Activated naive CD4-positive, alpha-beta T cell treated with anti-CD3 and anti-CD28 coated beads, Interleukin-2, amount 50 U/mL, for 72 hours (primary cell): ENCODE measurements at places on chromosomes 3 and 15.

DNA sequence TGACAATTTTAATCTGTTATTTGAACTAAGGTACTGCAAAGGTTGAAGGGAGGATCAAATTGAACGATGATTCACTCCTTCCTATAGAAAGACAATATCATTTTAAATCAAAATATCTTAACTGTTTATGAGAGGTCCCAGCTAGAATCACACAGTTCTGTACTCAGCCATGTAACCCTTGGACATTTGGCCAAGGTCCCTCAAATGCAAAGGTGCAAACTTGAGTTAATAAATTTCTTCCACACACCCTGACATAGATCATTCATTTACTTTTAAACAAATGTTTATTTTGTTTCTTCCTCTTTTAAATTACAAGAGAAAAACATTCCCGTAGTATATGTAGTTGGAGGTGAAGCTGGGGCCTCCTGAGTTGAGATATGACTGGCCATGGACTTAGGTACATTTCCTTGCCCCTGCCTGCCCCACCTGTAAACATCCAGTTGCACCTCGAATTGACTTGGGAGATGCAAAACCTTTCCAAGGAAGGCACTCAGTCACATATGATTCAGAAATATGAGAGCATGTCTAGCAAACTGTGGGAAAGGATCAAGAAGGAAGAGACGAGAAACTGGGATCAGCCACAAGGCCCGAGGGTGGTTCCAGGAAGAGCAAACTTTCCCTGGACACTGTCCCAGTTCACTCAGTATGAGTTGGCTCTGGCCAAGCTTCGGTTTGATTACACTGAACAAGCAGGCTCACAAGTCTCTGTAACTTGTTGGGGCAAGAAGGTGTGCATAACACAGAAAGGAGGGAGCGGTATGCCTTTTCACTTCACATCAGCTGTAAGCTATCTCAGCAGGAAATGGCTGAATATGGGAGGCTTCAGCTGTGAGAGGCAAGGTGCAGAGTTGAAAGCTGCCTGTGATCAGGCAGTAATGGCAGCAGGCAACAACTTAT is 6.7 kb downstream of the TNFSF10 start:
- DNase-seq, result no peak

- no peak for DNase-seq
Measured at GRCh38 chr15:48992545-48992944, 28.8 kb upstream of the SHC4 start.

DNA sequence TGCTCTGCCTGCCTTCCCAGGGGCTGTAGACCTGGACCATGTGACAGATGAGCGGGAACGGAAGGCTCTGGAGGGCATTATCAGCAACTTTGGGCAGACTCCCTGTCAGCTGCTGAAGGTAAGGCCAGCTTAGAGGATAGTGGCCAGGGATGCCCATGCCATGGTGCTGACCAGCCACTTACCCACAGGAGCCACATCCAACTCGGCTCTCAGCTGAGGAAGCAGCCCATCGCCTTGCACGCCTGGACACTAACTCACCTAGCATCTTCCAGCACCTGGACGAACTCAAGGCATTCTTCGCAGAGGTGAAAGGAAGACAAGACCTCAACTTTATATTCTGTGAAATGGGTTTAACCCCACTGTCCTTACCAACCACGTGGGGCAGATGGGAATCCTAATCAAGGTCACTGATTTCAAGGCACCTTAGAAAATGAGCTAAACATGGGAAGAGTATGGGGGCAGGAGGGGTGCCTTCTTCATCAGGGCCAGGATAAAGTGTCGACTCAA is 26.7 kb downstream of the NBEAL2 start:
- no peak for DNase-seq

DNA sequence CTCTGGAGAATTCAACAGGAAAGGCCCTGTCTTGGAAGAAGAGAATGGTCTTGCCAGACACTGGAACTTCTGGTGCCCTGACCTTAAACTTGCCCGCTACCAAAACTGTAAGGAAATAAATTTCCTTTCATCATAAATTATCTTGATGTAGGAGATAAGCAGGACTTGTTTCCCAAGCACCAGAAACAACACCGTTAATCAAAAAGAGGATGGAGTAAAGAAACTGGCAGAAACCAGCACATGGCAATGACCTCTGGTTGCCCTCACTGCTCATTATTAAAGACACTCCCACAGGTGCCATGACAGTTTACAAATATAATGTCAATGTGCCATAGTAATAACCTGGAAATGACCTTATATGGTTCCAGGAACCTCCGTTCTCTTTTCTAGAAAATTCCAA is 426.1 kb downstream of the EDEM1 start:
- no peak for DNase-seq

DNA sequence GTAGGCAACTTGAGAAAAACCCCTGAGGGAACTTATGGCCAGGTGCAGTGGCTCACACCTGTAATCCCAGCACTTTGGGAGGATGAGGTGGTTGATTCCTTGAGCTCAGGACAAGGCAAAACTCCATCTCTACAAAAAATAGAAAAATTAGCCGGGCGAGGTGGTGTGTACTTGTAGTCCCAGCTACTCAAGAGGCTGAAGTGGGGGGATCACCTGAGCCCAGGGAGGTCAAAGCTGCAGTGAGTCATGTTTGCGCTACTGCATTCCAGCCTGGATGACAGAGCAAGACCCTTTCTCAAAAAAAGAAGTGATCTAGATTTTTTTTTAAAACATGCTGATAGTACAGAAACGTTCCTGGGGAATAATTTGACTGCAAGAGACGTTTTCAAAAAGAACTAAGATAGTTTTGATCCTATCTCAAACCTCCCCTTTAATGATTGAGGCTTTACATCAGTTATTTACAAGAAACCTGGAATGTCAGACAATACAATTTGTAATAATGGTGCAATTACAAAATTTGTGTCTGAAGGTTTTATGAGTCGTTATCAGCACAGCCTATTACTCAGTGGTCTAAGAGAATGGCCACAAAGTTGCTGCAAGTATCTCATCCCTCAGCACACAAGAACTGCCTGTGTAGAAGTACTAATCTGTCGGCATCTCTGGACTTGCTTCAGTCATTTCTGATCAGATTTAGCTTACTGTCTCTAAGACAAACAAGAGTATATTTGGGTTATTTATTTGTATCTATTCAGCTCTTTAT is 32.2 kb upstream of the KLHL25 start:
- DNase-seq, result no peak

DNA sequence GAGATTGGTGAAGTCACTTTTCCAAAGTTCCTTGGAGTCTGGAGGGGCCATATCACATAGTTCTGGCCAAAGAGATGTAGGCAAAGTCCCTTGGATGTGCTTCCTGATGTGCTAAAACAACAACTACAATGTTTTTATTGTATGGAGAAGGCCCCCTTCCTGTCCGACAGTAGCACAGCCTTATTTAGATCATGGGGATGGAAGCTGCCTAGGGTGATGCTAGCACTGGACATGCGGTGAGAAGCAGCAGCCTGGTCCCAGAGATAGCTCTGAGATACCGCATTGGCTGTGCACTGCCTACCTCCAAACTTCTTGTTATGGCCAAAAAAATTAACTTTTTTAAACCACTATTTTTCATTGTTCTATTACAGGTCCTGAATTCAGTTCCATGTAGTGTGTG is 137.6 kb downstream of the AQP9 start:
- no peak for DNase-seq

GRCh38 chr15:70579766-70580165 is 183.6 kb downstream of the UACA start:
- DNase-seq, result no peak

DNA sequence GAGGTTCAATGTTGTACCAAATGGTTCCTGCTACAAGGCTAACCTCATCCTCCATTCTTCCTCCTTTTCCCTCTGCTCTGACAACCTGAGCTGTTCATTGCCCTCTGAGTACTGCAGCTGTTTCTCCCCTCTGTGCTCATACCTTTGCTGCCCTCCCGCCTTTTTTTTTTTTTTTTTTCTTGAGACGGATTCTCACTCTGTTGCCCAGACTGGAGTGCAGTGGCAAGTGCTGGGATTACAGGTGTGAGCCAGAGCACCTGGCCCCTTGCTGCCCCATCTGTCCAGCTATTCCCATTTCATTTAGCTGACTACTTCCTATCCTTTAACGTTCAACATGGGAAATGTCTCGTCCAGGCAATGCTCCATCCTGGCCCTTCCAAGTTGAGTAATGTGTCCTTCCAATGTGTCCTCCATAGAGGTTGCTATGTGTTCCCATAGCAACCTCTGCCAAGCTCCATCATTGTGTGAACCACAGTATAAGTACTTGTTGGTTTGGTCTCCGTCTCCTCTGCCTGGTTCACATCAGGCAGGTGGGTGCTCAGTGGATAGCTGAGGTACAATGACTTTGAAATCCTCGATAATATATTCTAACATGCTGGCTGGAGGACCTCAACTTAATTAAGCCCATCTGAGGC is 179.9 kb upstream of the ANKRD28 start:
- DNase-seq, result no peak

DNA sequence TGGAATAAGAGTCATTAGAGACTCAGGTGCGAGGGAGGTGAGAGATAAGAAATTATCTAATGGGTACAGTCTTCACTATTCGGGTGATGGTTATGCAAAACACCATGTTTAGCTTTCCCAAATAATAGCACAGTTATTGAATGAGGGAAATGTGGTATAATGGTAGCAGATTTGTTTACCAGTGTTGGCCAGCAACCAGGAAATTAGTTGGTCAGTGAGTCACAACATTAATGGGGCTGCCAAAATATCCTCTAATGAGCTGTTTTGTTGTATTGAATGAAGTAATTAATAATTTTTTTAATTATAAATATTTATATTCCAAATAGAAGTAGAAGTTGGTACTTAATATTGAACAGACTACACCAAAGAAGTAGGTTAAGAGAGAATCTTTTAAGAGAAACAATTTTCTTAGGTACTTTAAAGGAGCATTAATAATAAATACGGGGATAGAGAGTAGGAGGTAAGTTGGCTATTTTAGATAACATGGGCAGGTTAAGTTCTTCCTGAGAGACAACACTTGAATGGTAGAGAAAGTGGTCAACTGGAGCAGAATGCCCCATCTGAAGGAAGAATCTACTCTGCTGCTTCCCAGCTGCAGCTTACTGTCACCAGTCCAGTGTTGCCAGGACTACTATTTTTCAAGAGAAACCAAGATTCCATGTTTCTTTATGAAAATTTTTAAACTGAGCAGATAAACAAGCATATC is 218.8 kb downstream of the UBE2E2 start:
- DNase-seq, result no peak

DNA sequence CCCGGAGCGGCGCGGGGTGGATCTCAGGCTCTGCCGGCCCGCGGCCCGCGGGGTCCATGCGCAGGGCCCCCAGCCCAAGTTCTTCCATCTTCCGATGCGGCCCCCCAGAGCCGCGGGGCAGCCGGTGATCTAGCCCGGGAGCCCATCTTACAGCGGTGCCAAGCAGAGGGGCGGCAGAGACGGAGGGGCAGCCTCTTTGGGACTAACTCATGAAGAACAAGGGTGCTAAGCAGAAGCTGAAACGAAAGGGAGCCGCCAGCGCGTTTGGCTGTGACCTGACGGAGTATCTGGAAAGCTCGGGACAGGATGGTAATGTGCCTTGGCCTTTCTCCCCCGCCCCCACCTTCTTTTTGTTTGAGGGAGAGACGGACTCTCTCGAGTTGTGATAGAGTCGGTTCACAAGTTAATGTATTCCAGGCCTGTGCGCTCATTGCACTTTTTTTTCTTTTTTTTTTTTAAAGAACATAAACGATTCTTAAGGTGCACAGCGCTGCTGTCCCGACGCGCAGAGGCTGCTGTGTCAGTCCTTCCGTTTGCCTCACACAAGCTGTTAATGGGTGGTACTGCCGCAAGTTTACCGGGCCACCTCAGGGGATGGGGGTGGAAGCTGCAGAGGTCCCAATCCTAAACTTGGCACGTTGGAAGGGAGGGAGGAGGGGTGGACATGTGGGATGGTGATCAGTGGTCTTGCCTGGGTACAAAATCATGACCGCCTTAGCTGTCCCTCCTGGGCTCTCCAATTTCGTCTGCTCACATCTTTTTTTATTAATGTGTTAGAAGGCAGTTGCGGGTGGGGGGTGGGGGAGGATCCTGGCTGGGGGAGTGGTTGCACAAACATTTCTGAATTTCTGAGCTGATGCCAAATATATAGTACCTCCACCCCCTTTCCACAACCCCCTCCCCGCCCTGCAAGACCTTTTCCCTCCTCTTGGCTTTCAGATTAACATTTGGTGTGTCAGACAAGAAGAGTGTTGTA is 801 bp downstream of the ARHGAP31 start:
- DNase-seq, result peak; percentile 45

DNA sequence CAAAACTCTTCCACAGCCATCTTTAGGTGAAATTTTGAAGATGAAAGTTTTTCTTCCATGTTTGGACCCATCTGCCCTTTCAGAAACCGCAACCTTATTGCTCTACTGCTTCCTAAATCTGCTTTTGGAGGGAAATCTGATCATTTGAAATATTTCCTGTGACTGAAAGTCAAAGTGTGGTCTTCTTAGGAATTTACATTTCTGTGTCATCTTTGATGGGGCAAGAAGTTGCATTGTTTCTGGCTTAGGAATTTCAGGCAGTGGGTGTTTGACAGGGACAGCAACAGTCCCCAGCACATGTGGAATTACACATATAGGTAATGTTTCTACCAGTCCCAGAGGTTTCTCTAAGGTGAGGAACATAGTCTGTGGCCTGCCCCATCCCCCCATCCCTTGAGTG is 5.3 kb upstream of the TYRO3 start:
- no peak for DNase-seq

- no peak for DNase-seq
Measured at GRCh38 chr3:21664996-21665395, 86.0 kb downstream of the ZNF385D start.

GRCh38 chr3:34683851-34684250 is 885.4 kb downstream of the PDCD6IP start:
- peak; percentile 26 for DNase-seq

- DNase-seq, result no peak
Measured at GRCh38 chr3:191882289-191882688, 421.3 kb downstream of the PYDC2 start.

DNA sequence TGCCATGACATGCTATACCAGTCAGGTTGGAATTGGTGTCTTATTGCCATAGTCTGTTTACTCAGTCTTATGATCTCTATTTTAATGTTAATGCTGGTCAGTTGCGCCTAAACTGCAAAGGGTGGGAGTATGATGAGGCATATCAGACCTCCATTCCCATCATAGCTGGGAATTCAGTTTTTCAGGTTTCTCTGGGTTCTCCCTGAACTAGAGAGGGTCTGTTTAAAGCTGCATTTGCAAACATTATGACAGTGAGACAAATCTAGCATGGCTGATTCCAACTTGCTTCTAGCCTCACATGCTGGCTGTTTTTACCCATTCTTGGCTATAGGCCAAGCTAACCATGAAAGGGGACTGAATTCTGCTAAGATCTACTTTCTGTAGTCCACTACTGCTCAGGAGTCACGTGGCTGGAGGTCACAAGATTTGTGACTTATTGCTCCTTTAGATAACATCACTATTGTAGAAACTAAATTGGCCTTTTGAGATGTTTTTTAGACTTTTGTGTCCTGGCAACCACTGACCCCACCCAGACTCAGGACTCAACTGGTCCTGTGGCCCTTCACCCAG is 96.5 kb downstream of the TGFBR2 start:
- DNase-seq, result no peak
